ENCODE measurements at places on chromosomes 2 and 18.

DNA sequence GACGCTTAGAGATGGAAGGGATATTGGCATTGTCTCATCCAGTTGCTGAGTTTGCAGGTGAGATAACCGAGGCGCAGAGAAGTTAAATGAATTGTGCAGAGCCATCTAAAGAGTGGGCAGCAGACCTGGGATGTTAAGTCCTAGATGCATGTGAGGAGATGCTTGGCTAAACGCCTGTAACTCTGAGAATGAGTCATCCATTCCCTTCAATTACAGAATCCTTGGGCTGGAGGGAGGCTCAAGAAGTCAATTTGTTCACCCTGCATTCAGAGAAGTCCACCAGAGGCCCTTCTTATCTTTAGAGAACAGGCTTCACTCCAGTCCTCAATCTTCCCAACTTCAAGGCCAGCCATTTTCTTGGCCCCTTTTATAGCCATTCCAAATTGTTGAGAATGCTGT is 1.6 kb downstream of the EHD3 start:
- DNase-seq, result no peak

DNA sequence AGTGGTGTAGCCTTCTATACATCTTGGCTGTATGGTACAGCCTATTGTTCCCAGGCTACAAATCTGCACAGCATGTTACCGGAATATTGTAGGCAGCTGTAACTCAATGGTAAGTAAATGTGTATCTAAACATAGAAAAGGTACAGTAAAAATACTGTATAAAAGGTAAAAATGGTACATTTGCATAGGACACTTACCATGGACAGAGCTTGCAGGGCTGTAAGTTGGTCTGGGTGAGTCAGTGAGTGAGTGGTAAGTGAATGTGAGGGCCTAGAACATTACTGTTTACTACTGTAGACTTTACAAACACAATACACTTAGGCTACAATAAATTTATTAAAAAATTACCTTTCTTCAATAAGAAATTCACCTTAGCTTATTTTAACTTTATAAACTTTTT is 3.7 kb upstream of the MRPS9 start:
- no peak for DNase-seq

- peak; percentile 86 for DNase-seq
These were observed 5.4 kb downstream of the B3GNT2 start for GRCh38 chr2:62201307-62201706.

DNA sequence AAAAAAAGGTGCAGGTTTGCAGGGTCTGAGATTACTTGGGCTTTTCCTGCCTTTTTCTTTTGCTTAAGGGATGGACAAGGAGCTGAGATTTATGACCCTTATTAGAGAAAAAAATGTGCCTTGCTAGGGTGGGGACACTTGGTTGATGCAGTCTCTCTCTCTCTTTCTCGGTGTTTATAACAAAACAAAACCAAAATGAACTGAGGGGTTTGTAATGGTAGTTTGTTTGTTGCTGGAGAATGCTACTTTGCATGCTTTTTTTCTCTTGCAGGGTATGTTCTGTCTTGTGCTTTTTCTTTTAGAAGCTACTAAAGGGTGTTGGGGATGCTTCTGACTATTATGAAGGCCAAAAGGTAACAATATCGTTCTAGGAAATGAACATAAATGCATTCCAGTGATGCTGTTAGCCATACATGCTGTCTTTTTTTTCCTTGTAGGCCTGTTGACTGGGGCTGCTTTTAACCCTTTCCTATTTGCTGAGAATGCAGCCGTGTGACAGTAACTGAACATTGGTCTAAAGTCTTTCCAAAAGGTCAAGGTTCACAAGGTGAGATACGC is 435 bp downstream of the ZNF532 start:
- DNase-seq, result no peak

DNA sequence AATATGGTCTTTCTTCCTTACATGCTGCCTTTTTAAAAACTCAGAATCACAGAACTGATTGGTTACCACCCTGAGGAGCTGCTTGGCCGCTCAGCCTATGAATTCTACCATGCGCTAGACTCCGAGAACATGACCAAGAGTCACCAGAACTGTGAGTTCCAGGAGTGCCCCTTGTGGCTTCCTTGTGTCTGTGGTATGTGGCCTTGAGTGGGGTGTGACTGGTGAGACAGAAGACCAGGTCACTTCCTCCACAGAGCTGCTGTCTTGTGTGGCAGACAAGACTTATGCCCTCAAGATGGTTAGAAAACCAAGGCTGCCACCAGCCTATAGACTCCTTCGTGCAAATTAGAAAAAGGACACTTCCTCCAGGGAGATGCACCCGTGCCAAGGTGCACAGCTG is 72.6 kb downstream of the EPAS1 start:
- DNase-seq, result no peak

GRCh38 chr2:159973325-159973724 is 89.1 kb downstream of the PLA2R1 start:
- no peak for DNase-seq

- DNase-seq, result no peak
These were observed 5.5 kb downstream of the ACYP2 start for GRCh38 chr2:54120950-54121349.

Data from NCI-H1436 treated with DMSO at 0.1 percent for 48 hours (cell line).